Liver (tissue), 10 donors: ENCODE measurements at places on chromosomes 11 and 22.
A peak's percentile ranks its signal among the peaks of the same experiment; 100 is the strongest.

GRCh38 chr11:134045799-134046635, 22.9 kb upstream of the JAM3 start:
- H3K36me3 ChIP-seq = no peaks in the 10 kb centered on the region
- DNase-seq = no peak
- H3K4me3 ChIP-seq = no peak overlapping the region
- no peaks in the 10 kb centered on the region for H3K4me1 ChIP-seq

- H3K27ac ChIP-seq = no peak overlapping the region
- no peaks in the 10 kb centered on the region for H3K4me1 ChIP-seq
- peaks cover 15% of the 10 kb centered on the region for H3K36me3 ChIP-seq
Observed at GRCh38 chr11:3826721-3827120, 14.0 kb downstream of the RHOG start.

DNA sequence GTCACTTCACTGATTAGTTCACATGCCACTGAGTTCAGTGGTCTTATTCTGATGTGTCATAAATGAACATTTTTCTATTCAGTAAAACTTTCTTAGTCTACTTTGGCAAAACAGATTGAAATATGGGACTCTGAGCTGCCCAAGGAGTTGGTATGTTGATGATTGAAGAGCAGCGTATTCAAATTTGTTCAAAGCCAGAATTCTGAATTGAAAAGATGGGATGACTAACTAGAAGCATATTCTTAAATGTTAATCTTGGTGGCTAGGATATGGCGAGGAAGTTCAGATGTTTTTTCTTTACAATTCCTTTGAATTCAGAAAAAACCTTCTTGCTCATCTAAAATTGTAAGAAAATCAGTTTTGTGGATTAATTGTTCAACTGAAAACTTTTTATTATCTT, 34.7 kb downstream of the KMT2A start:
- no peaks in the 10 kb centered on the region for H3K27me3 ChIP-seq
- DNase-seq = no peak
- H3K27ac ChIP-seq = no peak overlapping the region
- no peak overlapping the region for H3K4me3 ChIP-seq

- DNase-seq = no peak
- no peaks in the 10 kb centered on the region for H3K36me3 ChIP-seq
- no peak overlapping the region for H3K4me3 ChIP-seq
Observed at GRCh38 chr11:120658071-120658423, 146.5 kb downstream of the GRIK4 start.

DNA sequence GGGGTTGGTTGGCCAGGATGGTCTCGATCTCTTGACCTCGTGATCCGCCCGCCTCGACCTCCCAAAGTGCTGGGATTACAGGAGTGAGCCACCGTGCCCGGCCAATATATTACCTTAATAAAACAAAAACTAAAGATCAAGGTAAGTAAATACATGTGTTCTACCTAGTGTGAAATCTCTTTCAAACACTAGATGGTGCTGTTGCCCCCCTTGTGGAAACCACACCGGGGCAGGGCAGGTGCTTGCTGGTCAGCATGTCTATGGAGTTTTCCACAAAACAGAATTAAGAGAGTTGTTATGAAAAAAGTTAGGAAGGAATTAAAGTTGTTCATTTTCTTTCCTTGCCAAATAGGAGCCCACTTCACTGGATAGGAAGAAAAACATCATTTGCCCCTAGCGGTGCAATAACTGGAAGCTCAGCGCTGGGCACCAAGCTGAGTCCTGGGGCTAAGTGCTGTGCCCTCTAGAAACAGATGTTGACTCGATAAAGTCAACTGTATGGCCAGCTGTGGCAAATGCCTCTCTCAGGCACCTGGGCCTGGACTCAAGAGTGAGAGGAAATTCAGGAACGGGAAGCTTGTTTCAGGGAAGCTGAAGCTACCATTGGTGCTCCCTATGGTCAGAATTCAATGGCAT, 6.3 kb upstream of the KCNJ5 start:
- peak; percentile 57 for DNase-seq
- no peaks in the 10 kb centered on the region for H3K36me3 ChIP-seq
- peaks cover 4% of the 10 kb centered on the region for H3K27me3 ChIP-seq
- H3K27ac ChIP-seq = no peak overlapping the region
- no peaks in the 10 kb centered on the region for H3K4me1 ChIP-seq
